ENCODE measurements at places on chromosomes 12 and 14.

DNA sequence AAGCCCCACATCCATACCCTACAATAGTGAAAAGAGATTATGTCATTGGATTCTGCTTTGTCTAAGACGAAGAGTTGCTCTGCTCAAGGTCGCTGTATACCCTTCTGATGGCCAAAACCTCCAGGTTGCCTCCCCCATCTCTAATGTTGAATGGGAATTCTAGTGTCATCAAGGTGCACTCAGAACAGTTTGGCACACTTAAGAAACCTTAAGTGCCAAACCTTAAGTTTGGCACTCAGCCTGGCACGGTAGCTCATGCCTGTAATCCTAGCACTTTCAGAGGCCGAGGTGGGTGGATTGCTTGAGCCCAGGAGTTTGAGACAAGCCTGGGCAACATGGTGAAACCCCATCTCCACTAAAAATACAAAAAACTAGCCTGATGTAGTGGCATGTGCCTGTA, 1245.6 kb upstream of the SEL1L start:
- no peak for DNase-seq

GRCh38 chr12:106733660-106734059, 40.8 kb upstream of the RIC8B start:
- DNase-seq = no peak

- DNase-seq = no peak
Observed at GRCh38 chr12:107510211-107510610, 175.4 kb upstream of the PWP1 start.

DNA sequence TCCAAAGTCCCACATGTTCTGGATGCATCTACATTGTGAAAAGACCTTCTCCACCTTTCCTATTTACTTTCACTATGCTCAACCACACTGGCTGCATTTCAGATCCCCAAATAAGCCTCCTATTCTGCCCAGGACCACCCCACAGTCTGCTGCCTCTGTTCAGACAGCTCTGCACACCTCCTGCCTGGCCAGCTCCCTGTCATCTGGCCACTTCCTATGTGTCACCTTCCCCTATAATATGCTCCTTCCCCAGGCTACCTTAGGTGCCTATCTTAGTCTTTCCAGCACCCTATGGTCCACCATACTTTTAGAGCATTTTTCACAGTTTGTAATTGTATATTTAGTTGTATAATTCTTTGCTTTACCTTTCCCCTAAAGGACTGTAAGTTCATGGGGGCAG, 50.5 kb downstream of the IFNG start:
- no peak for DNase-seq

GRCh38 chr12:132141976-132142678, 2.0 kb downstream of the DDX51 start:
- no peak for DNase-seq

DNA sequence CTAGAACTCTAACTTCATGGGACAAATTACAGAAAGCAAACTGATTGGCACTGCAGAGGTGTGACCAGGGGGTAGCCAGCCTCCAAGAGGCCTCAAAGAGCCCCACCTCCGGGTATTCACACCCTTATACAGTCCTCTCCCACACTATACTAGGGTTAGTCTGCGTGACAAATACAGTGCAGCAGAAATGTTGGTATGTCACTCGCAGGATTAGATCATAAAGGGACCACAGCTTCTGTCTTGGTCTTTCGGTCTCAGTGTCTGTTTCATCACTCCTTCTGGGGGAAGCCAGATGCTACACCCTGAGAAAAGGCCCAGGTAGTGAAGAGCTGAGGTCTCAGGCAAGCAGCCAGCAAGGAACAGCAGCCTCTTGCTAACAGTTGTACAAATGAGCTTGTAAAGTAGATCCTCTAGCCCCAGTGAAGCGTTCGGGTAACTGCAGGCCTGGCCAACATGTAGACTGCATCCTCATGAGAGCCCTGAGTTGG, 68.9 kb upstream of the SAV1 start:
- DNase-seq = no peak

GRCh38 chr14:95741038-95741490, 27.1 kb upstream of the TCL1A start:
- DNase-seq = peak; percentile 26

- DNase-seq = no peak
Observed at GRCh38 chr14:48575772-48576171, 900.4 kb upstream of the MDGA2 start.

DNA sequence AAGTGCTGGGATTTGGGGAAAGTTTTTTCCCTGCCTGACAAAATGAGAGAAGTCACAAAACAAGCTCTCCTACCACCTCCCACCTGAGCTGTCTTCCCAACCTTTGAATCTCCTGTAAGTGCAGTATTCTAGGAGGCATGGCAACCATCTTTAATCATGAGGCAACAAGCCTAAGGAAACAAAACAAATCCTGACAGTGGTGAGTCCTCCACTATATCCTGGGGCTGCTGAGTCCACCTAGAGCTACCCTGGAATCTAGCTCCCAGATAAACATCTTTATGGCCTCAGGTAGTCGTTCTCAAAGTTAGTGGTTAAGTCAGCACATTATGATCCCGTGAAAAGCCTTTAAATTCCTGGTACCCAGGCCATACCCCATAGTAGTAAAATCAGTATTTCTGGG, 22.3 kb upstream of the ACTN1 start:
- no peak for DNase-seq

DNA sequence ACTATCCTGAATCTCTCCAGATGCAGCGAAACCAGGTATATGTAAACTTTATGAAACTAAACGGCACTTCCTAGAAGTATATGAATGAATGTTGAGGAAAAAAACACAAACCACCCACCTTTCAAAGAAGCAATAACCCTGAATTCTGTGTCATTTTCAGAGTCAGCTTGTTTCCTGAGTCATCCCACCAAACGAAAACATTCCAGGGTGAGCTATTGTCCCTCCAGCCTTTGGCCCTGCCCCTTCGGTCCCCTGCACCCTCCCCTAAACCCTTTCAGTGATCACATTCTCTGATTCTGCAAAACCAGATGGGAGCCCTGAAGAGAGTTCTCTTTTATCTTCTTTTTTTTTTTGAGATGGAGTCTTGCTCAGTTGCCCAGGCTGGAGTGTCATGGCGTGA, 202.6 kb upstream of the ALG10B start:
- no peak for DNase-seq

DNA sequence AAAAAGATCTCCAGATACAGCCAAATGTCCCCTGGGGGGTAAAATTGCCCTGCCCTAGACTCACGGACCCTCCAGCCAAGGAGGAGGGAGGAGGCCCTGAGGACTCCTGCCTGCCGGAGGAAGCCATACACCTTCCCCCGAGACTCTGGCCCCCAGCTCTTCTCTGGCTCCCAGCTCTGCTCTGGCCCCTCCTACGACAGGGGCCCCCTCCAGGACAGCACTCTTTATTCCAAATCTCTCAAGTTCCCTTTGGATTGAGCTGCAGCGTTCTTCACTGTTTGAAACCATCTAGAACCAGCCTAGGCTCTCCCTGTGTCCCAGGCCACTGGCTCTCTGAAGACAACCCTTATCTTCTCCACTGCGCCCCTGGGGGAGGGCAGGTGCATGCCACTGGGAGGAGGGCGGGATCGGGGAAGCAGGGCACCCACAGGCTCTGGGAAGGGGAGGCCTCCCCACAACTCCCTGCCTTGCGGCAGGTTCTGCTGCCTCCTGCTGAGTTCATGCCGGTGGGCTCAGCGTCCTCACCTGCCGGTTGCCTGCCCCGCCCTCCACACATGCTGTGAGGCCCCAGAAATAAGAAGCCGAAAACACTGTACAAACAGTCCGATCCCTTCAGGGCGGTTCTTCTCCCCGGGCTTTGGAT, 112.7 kb downstream of the DICER1 start:
- no peak for DNase-seq

GRCh38 chr12:123388177-123388950, 4.4 kb downstream of the KMT5A start:
- peak; percentile 87 for DNase-seq

- DNase-seq = no peak
Observed at GRCh38 chr12:127014079-127014478, 1252.9 kb upstream of the TMEM132C start.

DNA sequence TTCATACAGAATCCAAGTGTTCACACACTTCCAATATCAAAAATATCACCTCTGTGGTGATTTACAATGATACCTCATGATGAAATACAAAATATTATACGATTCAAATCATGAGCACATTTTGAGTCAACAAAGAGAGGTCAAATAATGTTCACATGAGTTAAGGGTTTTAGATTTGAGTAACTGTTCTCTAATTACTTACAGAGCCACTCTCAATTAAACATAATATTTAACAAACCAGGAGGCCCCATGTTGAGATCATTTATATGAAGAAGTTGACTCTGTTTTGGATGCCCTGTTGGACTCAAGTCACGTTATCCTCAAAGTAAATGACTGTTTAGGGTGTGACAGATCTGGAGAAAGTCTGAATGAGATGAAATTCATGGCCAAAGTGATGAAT, 53.5 kb downstream of the NUAK1 start:
- DNase-seq = peak; percentile 12

- DNase-seq = peak; percentile 94
Observed at GRCh38 chr14:35404449-35405303, at the start of gene NFKBIA. TSS of gene NFKBIA (minus strand) at chr14:35404749. CDS start at chr14:35404644, 105 bp downstream.

DNA sequence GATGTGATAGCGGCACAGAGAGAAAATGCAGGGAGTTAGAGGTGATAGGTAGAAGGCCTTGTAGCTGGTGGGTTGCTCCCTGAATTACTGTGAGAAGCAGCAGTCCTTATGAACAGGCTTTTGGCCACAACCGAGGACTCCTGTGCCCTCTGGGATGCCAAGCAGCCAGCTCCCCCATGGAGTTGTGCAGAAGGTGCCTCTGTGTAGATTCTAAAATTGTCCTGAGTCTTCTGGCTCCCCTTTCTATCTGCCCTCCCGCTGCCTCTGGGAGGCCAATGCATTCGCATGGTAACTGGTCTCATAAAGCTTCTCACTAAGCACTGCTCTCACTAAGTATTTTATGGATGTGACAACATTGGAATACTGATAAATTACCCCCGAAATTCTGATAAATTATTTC, 16.1 kb upstream of the SUSD6 start:
- no peak for DNase-seq

DNA sequence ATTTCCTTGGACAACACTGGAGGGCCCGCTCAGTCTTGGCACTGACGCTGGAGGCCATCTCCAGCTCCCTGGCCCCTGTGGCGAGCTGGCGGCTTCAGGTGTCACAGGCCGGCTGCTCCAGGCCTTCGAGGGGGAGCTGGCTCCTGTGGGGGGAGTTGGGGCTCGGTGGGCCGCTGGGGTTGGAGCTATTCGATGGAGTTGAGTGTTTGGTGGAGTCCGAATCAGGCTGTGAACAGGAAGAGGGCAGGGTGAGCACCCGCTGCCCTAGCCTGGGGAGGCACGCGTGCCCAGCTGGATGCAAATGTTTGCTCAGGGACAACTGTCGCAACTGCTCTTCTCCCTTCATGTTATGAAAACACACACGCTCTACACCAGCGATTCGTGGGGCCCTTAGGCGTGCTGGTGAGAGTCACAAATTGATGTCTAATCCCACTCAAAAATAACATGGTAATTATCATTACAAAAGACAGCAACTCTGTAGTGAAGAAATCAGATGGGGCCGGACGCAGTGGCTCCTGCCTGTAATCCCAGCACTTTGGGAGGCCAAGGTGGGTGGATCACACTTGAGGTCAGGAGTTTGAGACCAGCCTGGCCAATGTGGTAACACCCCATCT, 11.3 kb downstream of the AMN start:
- no peak for DNase-seq

Measured in eye (tissue), 1 donor.